Hindlimb muscle (tissue), 1 donor: ENCODE measurements at places on chromosomes 3 and 15.

DNA sequence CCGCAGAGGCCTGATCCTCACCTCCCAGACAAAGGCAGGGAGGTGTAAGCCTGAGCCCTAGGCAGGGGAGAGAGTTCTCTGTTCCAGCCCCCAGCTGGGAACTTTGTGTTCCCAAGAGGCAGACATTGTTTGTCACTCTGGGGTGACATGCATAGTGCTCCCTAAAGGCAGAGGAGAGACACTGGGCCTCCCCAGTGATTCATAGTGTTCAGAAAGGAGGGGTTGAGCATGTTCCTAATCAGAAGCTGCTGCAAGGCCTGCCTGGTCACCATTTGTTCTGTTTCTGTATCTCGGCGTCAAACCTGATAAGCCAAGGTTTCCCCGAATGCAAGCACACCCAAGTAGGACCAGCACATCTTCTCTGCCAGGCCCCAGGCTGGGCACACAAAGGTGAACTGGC lies 24.0 kb upstream of the SLC6A6 start:
- DNase-seq: no peak

DNA sequence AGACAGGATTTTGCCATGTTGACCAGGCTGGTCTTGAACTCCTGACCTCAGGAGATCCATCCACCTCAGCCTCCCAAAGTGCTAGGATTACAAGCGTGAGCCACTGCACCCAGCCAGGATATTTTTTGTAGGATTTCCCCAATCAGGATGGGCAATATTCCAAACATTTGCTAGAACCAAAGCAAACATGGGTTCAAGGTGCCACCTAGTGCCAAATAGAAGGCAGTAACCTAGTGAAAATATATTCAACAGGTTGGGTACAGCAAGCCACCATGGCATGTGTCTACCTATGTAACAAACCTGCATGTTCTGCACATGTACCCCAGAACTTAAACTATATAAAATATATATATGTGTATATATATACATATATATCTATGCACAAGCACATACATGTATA lies 185.9 kb upstream of the CADM2 start:
- DNase-seq: no peak

- DNase-seq: no peak
Observed at GRCh38 chr15:62983956-62984355, 58.6 kb upstream of the TPM1 start.

GRCh38 chr15:84795186-84795585 lies 22.0 kb upstream of the ALPK3 start:
- DNase-seq: no peak

- no peak for DNase-seq
Observed at GRCh38 chr3:184450547-184450946, 70.7 kb downstream of the CHRD start.

GRCh38 chr15:65832549-65833364 lies 36.5 kb upstream of the RAB11A start:
- peak; percentile 92 for DNase-seq

DNA sequence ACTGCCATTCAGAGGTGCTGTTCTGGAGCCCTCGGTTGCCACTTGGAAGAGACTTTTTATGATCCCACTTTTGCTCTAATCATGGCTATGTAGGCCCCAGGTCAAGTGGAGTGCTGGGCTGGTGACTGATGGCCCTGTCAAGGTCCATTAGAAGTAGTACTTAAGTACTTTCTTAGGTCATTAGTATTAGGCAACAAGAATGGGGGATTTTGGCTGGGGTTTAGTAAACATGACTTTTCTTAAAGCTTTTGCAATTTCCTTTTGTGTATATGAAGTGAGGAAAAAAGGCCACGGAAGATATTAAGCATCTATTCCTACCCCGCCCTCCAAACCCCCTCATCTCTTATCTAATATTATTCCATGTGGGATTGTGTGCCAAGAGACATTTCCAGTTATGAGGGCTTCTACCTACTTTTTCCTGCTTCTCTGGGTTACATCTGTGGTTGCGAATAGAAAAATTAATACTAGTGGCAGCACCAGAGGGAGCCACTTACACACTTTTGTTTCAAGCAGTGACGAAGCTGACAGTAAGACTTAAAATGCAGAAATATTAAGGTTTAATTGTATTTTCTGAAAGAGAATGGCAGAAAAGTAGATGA lies 13.9 kb downstream of the NLGN1 start:
- DNase-seq: peak; percentile 30

DNA sequence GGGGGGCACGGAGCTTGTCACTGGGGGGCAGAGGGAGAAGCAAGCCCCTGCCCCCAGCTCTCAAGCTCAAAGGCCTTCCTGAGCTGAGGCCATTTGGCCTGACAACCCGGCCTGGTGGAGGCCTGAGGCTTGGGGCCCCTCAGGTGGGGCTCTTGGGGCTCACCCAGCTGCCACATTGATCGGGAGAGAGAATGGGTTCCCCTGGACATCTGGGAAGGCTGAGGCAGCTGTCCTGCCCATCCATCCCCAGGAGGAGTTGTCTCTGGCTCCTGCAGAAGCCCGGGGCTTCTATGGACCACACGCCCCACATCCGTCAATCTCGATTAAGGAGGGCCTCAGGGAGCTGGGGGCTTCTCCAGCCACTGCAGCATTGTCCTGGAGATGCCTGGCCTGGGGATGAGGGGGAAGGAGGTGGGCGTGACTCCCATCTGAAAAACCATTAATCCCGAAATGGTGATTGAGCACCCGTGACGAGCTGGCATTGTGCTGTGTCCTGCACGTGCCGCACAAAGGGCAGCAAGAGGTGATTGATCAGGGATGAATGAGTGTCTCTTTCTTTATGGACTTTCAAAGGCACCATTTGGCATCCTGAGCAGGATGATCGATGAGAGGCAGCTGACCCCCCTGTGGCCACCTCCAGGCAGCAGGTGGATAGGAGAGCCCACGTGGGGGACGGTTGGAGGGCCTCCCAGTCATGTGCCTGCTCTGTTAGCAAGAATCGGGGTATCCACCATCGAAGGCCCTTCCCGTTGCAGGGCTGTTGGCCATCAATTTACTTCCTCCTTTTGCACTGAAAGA lies 17.2 kb upstream of the CRABP1 start:
- no peak for DNase-seq

DNA sequence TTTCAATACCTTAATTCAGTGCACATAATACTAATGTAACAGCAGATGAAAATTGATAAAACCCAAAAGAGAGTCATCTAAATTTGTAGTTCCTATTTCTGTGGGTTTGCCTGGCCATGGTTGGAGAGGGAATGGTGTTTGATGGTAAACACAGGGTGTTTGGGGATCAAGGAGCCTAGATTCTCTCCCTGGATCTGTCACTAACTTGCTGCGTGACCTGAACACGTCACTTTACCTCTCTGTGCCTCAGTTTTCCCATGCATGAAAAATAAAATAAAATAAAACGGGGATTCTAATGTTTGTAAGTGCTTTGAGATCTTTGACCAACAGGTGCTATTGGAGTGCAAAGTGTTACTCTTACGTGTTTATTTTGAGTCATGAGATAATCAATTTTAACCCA lies 49.8 kb downstream of the GHSR start:
- no peak for DNase-seq

- no peak for DNase-seq
Observed at GRCh38 chr15:48856942-48857341, 21.0 kb upstream of the EID1 start.

DNA sequence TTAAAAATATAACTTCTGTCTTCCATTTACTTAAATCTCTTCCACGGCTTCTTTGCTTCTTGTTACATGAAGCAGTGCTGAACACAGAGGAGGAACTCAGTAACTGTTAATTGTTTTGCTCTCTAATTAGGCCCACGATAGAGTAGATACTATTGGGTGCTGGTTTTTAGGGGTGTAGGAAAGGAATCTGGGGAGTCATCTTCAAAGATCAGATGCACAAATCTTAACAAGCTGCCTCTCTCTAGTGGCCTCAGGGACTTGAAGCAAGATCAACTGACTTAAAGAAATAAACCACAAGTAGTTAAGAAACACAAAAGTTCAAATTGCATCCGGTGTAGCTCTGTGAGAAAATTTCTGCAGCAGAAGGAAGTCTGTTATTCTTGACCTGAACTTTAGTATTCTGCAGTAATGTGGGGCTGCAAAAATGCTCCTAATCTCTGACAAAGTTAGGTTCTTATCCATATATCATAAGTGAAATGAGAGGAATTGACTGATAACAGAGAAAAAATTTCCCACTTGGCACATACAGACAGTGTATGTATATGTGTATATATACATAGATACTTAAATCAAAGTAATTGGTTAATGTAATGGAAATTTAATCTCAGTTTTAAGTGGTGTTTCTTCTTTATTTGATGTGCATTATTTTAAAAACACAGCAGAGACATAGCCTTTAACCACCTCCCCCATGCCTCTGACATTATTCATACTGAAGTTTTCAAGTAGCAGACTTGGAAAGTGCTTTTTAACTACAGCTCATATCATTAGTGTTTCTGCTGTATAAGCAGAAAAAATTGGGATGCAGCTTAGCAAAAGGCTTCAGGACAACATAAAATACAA lies 51.8 kb downstream of the CHST2 start:
- DNase-seq: peak; percentile 48

DNA sequence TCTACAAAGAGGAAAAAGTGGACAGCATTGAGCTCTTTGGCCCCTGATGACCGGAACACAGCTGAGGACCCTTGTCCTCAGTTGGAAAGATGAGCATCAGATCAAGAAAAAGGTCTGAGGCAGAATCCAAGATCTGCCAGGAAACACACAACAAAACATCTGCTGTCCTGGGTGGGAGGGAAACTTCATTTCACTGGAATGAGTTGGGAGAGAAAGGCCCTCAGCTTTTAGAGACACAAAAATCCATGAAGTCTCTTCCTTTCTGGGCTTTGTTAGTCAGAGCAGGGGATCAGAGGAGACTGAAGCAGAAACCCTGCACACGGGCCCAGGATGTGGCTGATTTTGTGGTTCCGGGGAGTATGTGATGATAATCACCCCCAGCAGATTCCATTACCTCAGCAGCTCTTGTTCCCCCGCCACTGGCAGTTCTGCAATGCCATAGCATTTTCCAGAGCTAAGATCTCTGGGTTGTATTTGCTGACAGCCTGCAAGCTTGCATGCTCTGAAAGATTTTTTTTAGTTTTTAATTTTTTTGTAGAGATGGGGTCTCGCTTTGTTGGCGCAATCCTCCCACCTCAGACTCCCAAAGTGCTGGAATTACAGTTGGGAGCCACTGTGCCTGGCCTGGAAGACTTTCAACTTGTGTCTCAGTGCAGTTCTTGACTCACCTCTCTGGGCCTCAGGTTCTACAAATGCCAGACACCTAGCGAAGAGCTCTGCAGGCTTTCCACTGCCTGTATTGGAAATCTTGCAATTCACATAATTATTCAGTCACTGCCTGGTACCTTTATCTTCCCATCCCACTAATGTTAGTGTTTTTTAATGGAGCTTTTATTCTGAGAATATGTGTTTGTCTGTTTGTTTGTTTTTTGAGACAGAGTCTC lies 5.8 kb upstream of the TATDN2 start:
- no peak for DNase-seq

DNA sequence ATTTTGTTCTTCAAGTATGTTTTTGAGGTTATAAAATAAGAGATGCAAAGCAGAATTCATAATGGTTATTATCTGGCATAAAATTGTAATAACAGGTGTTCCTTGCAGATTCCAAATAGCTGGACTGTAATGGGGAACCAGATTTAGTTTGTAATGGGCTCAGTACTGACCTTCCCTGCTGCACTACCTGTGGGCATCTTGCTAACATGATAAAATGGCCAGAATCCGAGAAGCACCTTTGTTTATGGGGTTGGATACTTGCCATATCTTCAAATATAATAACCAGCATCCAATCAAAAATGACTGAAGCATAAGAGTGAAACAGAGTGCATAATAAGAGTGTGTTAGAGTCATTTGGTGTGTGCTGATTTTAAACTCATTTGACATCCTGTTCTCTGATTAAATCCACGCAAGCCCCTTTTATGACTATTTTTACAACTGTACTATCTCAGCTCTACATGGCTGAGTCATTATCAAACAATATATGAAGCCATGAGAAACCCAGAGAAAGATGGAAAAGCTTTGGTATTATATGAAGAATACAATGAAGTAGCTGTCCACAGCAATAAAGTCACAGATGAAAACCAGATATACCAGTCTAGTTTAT lies 292.4 kb downstream of the CNTN4 start:
- no peak for DNase-seq

GRCh38 chr3:17974206-17974841 lies 231.9 kb upstream of the TBC1D5 start:
- DNase-seq: no peak

DNA sequence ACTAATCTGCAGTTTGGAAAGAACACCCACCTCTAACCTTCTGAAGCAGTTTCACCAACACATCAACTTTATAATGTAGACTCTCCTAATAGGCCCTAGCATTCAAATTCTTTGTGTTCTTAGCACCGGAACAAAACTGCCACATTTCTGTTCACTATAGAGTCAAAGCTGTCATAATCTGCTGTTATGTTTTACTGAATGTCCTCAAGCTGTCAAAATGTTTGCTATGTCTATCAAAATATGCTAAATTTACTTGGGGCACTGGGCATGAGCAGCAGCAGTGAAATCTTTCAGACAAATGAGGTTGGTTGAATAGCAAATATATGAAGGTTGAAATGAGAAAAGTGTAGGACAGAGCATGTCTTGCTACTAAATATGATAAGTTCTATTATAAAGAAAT lies 1.9 kb downstream of the WDR49 start:
- DNase-seq: no peak

DNA sequence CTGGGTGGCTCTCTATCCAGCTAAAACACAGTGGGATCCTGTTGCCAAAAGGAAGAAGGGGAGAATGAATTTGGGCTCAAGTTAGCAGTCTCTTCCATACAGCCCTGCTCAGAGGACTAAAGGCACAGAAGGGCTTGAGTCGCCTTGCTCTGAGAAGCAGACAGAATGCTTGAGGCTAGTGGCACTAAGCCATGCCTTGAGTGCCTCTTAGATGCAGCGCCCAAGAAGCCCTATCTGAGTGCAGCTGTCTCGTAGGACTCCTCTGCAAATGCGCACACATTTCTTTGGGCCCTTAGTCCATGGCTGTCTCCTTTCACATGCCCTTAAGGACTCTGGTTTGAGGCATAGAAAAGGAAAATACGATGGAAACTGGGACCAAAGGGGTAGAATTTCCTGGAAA lies 211.3 kb upstream of the CHRM5 start:
- DNase-seq: no peak

DNA sequence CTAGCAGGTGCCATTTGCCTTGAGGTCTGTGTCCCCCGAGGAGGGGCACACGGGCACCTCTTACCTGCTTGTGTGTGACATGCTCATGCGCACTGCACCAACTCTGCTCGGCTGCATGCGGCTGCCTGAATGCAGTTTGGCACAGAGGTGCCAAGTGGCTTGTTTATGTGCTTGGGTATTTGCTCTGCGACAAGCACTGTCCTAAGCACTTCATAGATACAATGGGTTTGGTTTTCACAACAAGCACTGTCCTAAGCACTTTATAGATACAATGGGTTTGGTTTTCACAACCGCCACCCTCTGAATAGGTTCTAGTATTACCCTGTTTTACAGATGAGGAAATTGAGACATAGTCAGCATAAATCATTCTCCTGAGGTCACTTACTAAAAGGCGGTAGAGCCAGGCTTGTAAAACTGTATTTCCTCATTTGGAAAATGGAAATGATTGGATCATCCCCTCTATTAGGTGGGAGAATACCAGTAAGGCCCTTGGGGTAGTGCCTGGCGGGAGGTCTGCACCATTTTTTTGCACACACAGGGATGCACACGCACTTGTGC lies 487 bp downstream of the ITIH4 start:
- no peak for DNase-seq
